ENCODE measurements at places on chromosomes 7 and 10. TPM values are rescaled to one million over a fixed set of nuclear protein-coding genes. Genes with fewer than 3 reads are reported as not detected.
A peak's percentile ranks its signal among the peaks of the same experiment; 100 is the strongest.

GRCh38 chr7:100887516-100888290 is 1.8 kb downstream of the UFSP1 start:
- no peak for DNase-seq

GRCh38 chr10:133055470-133055869 is 32.3 kb upstream of the ADGRA1 start:
- DNase-seq, result no peak

SOSTDC1 gene
- not detected for polyA plus RNA-seq

DNA sequence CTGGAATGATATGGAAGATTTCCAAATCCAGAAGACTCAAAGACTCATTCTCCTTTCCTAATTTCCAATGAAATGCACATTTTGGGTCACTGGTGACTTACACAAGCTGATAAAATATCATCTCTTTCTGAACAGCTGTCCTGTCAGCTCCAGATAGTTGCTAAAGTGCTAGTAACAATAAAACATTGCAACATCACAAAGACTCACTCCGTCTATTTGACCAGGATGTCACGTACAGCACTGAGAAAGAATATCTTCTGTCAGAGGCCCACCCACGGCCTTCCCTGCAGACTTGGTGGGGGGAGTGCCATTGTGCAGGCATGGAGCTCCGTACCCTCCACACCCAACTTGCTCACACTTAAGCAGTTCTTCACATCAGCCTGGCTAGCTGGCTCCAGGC is 78.9 kb upstream of the EGR2 start:
- peak; percentile 82 for DNase-seq

CYP26C1 gene
- not detected for polyA plus RNA-seq

PRKCQ gene
- not detected for polyA plus RNA-seq

LRRC17 gene
- 0.22 TPM for polyA plus RNA-seq
